Panc1 (cell line): ENCODE measurements at places on chromosomes 2 and 18.

- no peak for DNase-seq
Observed at GRCh38 chr2:42881732-42882131, 89.3 kb upstream of the HAAO start.

DNA sequence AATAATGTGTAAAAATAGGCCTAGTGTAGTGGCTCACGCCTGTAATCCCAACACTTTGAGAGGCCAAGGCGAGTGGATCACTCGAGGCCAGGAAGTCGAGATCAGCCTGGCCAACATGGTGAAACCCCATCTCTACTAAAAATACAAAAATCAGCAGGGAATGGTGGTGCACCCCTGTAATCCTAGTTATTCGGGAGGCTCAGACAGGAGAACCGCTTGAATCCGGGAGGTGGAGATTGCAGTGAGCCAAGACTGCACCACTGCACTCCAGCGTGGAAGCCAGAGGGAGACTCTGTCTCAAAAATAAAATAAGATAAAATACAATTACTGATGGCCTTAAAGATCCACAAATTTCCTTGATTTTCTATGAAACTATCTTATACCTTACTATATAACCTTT is 3.8 kb downstream of the ATF2 start:
- DNase-seq = no peak

- DNase-seq = no peak
Observed at GRCh38 chr2:24047703-24048033, 477 bp upstream of the WDCP start.

GRCh38 chr2:134140251-134140661 is 113.6 kb upstream of the MGAT5 start:
- no peak for DNase-seq

- DNase-seq = no peak
Observed at GRCh38 chr2:157327200-157327599, 1.6 kb upstream of the ERMN start.

DNA sequence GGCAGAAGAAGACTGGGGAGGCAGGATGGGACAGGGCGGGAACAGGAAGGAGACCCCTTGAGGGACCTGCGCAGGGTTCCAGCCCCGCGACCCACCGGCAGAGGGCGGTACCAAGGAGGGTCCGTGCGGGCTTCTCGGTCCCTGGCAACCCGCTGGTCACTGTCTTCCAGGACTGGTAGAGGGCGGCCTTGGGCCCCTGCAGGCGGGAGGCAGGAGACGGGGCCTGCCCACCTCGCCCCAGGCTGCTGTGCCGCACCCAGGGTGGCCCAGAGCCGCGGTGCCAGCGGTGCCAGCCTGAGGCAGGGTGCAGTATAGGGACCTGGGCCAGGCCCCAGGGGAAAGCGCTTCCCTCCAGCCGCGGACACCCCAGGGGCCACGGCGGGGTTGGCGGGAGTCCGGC is 34.5 kb downstream of the NEURL3 start:
- no peak for DNase-seq

- no peak for DNase-seq
Observed at GRCh38 chr18:12423820-12424219, 16.1 kb downstream of the PRELID3A start.

DNA sequence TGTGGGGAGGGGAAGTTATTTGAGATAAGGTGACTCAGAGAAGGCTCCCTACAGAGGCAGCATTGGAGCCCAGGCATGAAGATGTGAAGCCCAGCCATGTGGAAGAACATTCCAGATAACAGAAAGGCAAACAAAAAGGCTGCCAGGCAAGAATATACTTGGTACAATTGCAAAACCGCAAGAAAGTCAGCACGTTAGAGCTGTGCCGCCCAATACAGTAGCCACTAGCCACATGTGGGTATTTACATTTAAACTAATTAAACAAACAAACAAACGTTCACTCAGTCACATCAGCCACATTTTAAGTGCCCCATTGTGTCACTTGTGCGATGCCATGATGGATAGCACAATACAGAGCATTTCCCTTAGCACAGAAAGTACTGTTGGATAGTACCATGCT is 179.6 kb downstream of the SATB2 start:
- no peak for DNase-seq
